Activated CD4-positive, alpha-beta T cell treated with anti-CD3 and anti-CD28 coated beads, Interleukin-2, amount 50 U/mL, for 48 hours (primary cell): ENCODE measurements at places on chromosomes 7 and 10.

- no peak for DNase-seq
Observed at GRCh38 chr10:68301790-68302502, 29.9 kb upstream of the HNRNPH3 start.

DNA sequence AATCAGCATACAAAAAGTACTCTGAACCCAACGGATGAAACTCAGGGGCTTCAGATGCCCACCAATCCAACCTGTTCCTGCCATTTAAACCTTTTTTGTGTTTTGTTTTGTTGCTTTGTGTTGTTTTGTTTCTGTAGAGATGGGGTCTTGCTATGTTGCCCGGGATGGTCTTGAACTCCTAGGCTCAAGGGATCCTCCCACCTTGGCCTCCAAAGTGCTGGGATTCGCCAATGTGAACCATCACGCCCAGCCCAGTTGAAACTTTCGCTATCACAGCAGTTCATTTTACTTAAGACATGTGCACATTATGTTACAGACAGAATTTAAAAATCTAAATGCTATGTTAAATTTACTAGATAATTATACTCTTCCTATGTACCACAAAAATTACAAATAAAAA is 101.6 kb downstream of the SKIDA1 start:
- DNase-seq, result no peak

DNA sequence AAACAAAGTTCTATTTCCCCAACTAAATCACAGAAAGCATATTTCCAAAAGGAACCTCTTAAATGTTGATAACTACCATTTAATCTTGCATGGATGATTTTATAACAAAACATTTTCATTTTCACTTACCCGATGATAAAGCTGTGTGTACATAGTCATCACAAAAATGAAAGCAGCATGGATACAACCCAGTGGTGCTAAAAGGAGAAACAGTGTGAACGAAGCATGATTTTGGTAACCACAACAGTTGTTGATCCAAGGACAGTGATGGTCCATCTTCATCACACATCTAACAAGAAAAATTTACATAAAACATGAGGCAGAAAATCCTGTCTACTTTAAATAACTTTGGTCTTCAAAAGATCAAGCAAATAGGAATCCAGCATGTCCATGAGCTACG is 4.7 kb downstream of the ZDHHC6 start:
- no peak for DNase-seq

- no peak for DNase-seq
Observed at GRCh38 chr7:21146642-21147423, 281.1 kb upstream of the SP4 start.

- DNase-seq, result no peak
Observed at GRCh38 chr10:77286531-77287508, 350.8 kb downstream of the KCNMA1 start.

GRCh38 chr10:101906586-101907183 is 63.1 kb upstream of the KCNIP2 start:
- DNase-seq, result no peak

- no peak for DNase-seq
Observed at GRCh38 chr7:55190511-55191160, 171.8 kb downstream of the EGFR start.

GRCh38 chr7:125425506-125425905 is 495.9 kb upstream of the POT1 start:
- DNase-seq, result no peak

GRCh38 chr10:61389887-61390286 is 63.3 kb downstream of the TMEM26 start:
- no peak for DNase-seq

DNA sequence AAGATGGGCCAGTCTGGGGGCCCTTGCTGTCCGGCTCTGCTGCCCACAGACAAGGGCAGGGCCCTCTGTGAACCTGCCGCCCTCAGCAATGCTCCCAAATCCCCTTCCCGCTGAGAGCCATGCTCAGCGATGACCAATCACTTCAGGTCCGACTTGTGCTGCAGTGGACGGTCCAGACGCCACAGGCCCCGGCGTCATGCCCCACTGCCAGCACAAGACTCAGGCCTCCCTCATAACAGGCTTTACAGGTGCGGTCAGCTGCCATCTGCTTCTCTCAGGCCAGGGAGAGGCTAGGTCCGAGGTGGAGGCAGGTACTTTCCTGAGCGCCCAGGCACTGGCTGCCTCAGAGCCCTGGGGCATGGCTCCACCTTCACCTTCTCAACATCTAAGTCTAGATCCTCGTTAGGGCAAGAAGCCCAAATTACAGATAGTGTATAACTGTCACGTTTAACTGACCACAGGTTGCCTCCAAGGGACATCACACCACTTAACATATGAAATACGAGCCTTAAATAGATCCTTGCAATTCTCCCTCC is 393.2 kb downstream of the PTPRN2 start:
- no peak for DNase-seq

DNA sequence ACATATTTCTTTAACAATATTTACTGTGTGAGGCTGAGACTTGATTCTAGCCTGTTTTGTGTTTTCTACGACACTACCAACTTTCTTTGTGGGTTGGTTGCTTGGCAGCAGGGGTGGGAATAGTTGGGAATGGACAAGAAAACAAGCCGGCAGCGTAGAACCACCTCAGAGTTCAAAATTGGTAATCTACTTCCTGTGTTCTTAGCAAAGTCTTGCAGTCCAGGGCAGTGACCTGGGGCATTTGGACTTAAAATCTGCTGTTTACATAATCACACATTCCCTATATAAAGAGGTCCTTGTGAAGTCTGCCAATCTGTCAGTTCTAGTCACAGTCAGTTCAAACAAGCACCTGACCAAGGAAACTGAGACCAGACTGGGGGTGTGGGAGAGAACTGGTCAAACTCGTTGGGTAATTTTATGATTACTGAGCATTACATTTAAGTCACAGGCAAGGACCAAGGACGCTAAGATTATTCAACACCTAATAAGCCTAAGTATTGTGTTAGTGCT is 167.9 kb downstream of the CPEB3 start:
- no peak for DNase-seq

GRCh38 chr10:106768204-106768603 is 396.3 kb downstream of the SORCS1 start:
- no peak for DNase-seq

DNA sequence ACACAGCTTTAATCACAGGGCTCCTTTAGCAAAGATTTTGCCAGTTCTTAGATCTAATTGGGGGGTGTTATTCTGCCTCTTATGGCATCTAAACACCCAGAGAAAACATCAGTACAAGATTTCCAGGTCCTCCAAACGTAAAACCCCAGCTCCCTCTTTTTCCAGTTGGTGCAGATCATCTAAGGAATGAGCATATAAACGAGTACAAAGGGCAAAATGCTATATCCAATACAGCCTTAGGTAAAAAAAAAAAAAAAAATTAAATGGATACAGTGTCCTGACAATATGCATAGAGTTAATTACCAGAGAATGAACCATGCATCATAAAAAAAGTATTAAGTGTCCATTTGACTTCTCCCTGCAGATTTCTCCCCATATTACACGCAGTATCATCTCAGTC is 50.3 kb downstream of the CCDC6 start:
- DNase-seq, result no peak

GRCh38 chr10:119112056-119112455 is 8.1 kb downstream of the DENND10 start:
- no peak for DNase-seq

DNA sequence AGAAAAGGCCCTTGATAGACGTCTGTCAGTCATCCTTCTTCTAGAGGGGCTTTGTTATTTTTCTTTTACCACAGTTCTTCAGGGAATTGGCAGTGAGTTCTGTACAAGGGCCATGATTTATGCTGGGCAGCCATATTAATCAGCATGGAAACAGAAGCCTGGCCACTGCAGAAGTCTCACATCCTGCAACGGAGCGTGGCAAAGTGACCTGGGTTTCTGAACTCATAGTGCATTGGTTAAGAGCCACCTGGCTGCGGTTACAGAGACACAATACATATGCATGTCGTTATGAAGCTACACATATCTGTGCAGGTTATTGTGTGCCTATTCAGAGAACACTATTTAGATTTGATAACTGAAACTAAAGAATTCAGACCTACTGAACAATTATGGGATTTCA is 419.4 kb upstream of the CELF2 start:
- DNase-seq, result no peak

DNA sequence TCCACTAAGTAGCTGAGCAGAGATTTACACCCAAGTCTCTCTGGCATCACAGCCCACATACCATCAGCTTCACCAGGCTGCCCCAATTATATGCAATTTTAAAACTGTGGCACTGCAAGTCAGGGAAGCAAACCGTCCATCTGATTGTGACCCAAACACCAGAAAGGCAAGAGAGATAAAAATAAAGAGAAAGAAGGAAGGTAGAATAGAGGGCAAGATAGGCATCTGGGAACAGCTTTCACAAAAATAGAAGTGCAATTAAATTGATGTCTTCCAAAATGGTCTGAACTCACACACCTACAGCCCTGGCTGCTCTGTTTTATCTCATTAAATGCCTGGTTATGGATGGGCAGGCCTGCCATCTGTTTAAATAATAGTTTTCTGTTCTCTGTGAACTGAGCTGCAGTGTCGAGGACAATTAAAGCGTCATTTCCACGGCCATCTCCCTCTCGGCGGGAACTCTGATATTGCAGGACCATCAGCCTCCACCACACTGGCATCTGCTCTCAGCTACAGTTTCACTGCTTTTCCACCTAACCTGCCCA is 509.1 kb downstream of the INHBA start:
- no peak for DNase-seq

DNA sequence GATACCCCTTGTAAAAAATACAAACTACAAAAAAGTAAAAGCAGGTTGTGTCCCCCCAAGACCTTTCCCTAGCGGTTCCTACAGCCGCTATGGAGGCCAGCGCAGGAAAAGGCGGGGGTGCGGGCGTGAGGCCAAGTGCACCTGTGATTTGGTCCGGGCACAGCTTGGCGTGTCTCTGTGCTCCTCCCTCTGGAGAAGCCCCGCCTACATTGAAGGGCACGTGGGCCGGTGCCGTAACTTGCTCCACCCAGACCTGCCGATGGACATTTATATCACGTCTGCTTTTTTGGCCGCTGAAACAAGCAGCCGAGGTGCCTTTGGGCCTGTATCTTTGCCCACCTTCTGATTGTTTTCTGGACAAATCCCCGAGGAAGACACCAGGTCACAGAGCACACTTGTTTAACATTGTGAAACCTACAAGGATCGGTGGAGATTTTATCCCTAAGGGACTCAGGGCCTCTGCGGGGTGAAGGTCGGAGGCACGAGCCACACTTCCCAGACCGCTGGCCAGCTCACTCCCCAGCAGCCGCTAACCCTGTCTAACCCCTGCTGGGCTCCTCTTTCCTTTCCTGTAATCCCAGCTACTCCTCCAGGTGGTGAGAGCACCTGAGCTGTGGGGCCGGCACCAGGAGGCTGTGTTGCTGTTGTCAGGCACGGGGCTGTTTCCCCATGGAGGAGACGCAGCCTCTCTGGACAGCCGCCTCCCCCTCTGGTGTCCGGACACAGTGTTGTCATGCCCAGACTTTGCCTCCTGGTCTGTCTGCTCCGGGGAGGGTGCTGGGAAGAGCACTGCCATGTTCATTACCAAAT is 18.8 kb upstream of the INPP5A start:
- DNase-seq, result no peak

- DNase-seq, result no peak
Observed at GRCh38 chr7:7446616-7447015, 89.1 kb downstream of the COL28A1 start.

DNA sequence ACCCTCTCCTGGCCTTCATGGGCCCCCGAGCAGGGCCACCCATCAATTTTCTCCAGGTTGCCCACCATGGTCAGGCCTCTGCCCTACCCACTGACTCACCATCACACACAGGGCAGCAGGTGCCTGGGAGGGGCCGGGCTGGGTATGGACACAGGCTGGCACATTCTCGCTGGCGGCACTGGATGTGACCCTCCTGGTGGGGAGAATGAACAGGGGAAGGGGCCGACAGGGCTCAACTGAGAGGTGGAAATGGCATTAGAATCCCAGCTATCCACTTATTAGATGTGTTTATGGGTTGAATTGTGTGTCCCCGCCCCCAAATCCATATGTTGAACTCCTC is 16.4 kb downstream of the KCP start:
- no peak for DNase-seq

DNA sequence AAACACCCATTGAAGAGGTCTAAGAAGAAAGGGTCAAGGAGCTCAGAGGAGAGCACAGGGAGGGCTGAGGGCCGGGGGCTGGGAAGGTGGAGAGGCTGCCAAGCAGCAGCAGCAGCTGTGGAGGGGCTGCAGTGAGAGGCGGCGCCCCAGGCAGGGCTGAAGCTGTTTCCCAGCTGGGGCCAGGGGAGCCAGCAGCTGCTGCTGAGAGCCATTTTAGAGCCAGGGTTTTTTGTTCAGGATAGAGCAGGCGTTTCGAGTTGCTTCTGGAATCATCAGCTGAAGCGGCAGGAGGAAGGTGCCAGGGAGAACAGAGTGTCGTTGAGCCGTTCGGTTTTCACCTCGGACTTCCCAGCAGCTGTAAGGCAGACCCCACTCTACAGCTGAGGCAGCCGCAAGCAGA is 62.7 kb downstream of the LANCL2 start:
- DNase-seq, result no peak

DNA sequence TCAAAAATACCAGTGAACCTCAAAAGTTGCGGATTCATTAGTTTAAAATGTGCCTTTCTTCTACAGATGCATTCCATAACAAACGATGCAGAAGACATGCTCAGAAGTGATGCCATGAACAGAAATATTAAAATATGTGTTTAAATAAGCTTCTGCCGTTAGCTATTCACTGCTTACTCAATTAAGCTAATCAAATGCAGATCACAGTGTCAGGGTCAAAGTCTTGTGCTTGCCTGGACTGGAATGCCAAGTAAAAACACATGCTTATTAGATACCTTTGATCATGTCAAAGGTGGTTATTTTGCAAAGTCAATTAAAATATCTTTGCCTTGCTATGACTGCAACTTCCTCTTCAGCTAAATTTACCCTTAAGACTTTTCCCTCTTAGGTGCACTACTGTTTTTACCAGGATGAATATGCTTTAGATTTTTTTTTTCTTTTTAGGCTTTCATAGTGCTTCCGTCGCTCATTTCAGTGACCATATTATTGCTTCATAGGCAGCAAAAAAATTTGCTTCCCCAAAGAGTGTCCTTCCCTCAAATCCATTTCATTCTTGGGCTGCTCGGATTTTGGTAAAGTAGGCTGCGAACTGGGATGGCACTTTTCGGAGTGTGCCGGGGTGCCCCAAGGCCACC is 905 bp downstream of the ASB13 start:
- DNase-seq, result no peak

DNA sequence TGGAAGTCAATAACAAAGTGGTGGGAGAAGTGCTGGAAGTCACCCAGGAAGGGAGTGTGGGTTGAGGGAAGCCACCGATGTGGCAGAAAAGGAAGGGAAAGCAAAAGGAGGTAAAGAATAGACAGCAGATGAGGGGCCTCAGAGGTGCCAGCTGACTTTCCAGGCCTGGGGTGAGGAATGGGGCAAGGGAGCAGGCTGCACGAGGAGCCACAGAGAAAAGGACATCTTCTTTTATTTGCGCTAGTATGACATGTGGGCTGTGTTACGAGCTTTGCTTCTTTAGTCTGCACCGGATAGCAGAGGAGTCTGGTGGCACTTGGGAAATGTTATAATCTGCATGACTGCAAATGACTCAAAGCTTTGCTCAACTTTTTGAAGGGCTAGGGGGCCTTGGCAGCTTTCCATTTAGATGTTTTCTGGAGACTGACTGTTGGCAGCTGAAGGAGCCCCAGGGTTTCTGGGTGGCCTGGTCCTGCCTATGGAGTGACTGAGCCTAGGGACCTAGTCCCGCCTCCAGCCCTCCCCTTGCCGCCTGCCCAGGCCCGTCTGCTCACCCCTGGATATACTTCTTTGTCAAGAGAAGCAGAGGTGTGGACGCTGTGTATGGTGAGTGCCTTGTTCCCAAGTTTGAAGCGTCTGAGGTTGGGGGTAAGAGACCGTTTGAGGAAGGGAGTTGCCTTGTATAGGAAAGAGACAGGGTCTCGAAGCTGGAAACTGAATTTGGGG is 5.1 kb downstream of the PRXL2A start:
- DNase-seq, result no peak
